Stimulated activated CD4-positive, alpha-beta T cell treated with anti-CD3 and anti-CD28 coated beads, Interleukin-1b, Interleukin-23, amount 100 ng/mL, for 1 hour (primary cell): ENCODE measurements at places on chromosomes 1 and 21.

DNA sequence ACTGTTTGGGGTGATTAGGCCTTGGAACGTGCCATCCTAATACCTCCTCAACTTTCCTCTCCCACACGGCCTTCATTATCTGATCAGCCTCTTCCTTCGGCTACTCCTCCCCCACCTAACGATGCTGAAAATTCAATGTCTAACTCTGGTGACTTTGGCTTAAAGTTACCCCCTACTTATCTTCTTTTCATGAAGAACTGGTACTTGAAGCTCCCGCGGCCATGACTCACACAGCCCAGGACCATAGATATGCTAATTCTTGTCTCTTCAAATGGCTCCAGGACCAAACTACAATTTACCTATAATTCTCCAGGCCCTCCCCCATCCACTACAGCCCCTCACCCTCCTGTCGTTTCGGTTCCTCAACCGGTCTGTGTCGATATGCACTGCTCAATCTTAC is 15.7 kb upstream of the AZIN2 start:
- no peak for DNase-seq

- DNase-seq, result no peak
Measured at GRCh38 chr1:162605225-162605927, 26.9 kb upstream of the DDR2 start.

GRCh38 chr21:36803816-36804439 is 105.0 kb downstream of the SIM2 start:
- DNase-seq, result no peak

DNA sequence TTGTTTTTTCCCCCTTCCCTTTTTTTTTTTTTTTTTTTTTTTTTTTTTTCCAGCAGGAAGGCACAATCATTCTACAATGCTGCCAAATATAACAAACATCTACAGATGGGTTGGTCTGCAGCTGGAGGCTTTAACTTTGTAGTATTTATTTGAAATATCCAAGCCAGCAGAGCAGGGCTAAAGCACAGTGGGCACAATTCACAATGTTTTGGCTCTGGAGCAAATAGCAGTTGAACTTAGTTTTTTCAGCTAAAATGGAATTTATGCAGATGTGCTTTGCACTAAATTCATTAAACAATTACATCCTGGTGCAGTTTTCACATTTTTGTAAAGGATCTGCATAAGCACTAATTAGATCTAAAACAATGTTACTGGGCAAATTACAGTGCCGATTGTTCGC is 39.8 kb upstream of the ZBTB18 start:
- no peak for DNase-seq
